ENCODE measurements at places on chromosomes 7 and 10.

DNA sequence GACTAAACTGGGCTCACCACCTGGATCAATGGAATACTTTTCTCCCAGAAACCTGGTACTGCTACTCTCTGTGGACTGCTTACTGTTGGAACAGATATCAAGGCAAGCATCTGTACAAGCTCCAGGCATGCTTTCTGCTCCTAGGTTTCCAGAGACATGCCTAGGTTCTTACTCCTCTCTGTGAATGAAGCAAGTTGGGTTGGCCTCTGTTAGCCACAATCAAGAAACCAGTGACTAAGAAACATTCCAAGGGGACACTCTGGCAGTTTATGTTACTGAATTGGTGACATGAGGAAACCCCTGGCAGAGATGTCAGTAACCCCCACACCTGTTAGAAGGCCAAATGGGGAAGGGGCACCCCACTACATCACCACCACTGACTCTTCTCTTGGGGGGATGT lies 121.9 kb downstream of the GFRA1 start:
- DNase-seq = no peak

GRCh38 chr10:107232013-107232412 lies 67.5 kb upstream of the SORCS1 start:
- DNase-seq = no peak

- DNase-seq = no peak
Measured at GRCh38 chr10:102997998-102998397, 79.9 kb downstream of the CNNM2 start.

GRCh38 chr10:106960812-106961211 lies 203.7 kb downstream of the SORCS1 start:
- DNase-seq = no peak

- DNase-seq = no peak
Measured at GRCh38 chr7:158809596-158809995, 19.7 kb downstream of the ESYT2 start.

DNA sequence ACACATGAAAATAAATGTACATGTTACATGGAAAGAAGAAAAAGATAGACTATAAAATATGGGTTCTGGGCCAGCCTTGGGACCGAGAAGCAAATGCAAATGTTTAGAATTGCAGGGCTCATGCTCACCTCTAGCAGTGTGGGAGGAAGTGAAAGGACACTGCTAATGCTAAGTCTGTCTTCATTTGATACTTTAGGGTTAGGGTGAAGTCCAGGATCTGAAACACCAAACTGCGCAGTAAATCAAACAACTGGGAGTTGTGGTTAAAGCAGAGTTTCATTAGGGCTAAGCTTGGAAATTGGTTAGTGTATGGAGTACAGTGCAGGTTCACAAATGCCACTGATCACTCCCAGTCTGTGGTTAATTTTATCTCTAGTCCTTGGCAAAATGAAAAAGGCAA lies 73.2 kb upstream of the PDK4 start:
- no peak for DNase-seq

DNA sequence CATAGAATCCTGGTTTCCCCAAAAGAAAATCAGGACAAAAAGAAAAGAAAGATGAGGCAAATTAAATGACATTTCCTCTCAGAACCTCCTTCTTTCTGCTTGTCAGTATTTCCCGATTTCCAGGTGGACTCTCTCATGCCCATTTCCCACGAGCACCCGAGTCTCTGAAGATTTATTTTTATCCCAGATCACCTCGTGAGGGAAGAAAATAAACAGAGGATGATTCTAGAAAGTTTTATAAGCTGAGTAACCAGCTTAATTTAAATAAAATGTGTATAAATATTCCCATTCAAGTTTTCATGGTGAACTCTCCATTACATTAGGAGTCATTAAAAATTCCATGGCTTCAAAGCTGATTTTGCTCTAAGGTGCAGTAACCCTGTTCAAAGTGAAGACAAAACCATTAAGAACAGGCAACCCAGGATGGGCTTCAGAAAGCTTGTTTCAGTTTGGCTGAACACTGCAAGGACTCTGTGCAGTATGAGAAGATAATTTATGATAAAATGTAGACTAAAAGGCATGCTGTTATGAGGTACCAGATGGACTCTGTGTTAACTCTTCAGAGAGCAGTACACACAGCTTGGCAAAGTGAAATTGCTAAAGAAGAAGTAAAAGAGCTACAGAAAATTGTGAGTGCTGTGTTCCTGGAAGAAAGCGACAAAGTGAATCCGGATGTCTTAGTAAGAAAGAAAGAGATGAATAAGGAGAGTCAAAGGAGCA lies 521.3 kb upstream of the LRRN3 start:
- DNase-seq = no peak

DNA sequence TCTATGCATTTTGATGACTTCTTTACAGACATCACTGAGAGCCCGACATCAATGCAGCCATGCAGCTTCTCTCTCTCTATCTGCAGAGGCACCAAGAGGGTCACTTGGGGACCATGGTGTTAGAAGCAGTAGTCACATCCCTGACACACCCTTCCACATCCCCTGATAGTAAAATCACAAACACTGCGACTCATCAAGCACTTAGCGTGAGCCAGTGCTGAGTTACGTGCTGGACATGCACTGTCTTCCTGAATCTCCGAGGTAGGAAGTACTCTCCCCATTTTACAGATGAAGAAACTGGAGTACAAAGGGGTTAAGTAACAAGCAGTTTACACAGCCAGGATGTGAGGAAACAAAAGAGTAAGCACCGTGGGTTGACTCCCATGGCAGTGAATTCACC lies 109.2 kb downstream of the OSBPL3 start:
- no peak for DNase-seq

DNA sequence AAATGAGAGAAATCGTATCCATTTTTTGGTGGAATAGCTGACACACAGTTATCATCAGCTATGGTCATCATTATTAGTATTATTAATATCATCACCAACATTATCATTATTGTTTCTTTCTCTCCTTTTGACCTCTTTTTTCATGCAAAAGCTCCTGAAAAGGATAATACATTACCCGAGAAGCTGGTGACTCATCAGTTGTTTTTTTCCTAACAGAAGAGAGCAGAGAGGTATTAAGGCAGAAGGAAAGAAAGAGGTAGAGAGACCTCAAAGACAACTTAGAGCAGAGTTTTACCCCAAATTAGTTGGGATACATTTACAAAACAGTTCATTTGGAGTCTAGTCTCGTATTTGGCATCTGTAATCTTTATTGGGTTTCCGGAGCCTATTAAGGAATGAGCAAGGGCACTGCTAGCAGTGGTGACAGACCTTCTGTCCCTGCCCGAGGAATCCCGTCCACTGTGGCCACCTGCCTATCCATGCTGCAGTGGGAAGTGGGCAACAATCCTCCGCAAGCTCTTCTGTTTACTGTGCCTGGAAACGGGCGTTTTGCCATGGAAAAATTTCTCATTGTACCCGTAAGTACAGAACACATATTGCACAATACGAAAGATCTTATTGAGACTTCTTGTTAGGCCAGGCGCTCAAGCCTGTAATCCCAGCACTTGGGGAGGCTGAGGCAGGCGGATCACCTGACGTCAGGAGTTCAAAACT lies 170.0 kb upstream of the MKLN1 start:
- DNase-seq = no peak

GRCh38 chr10:110260746-110261477 lies 43.8 kb downstream of the SMNDC1 start:
- no peak for DNase-seq

DNA sequence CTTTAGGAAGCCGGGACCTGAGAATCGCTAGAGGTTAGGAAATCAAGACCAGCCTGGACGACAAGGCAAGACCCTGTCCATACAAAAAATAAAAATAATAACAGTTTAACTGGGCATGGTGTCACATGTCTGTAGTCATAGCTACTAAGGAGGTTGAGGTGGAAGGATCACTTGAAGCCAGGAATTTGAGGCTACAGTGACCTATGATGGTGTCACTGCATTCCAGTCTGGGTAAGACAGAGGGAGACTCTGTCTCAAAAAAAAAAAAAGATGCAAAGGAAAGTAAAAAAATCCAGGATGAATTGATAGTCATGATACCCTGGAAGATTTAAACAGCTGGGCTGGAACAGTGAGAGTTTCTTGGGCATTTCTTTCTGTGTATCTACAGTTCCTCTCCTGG lies 463.2 kb downstream of the GALNT17 start:
- DNase-seq = no peak

- no peak for DNase-seq
Measured at GRCh38 chr7:26688936-26689506, 175.4 kb downstream of the SKAP2 start.
